ENCODE measurements at places on chromosomes 16 and 17. TPM values are rescaled to one million over a fixed set of nuclear protein-coding genes. Genes with fewer than 3 reads are reported as not detected.

- H3K4me3 ChIP-seq, result no peak overlapping the region
- H3K27me3 ChIP-seq, result no peaks in the 10 kb centered on the region
- H3K4me1 ChIP-seq, result no peaks in the 10 kb centered on the region
- no peak for DNase-seq
- H3K36me3 ChIP-seq, result no peaks in the 10 kb centered on the region
- H3K27ac ChIP-seq, result no peak overlapping the region
Observed at GRCh38 chr17:2798678-2799077, 2.4 kb downstream of the RAP1GAP2 start.

GRCh38 chr17:41567317-41567716, 4.5 kb downstream of the KRT9 start:
- no peak for DNase-seq
- no peaks in the 10 kb centered on the region for H3K36me3 ChIP-seq
- H3K4me3 ChIP-seq, result no peak overlapping the region
- no peak overlapping the region for H3K27ac ChIP-seq
- H3K27me3 ChIP-seq, result no peaks in the 10 kb centered on the region

Gene CCT6B
- total RNA-seq, result 1.1 TPM

DNA sequence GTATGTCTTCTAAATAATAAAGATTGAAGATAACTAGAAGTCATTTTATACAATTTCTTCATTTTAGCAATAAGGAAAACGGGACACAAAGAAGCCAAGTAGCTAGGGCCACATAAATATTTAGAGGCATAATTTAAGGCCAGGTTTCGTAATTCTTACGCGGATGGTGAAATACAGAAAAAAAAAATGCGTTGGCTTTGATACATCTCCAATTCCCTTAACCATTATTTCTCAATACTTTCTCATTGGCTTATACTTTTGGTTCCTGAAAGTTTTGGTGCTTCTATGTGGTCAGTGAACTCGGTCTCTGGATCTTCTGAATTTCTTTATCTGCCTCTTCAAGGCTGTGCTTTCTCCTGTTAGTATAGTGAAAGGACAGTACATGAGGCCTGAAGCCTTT, 888.1 kb downstream of the KCNJ2 start:
- H3K4me3 ChIP-seq, result no peak overlapping the region
- DNase-seq, result no peak
- H3K27ac ChIP-seq, result no peak overlapping the region
- no peaks in the 10 kb centered on the region for H3K36me3 ChIP-seq
- no peaks in the 10 kb centered on the region for H3K4me1 ChIP-seq
- no peaks in the 10 kb centered on the region for H3K27me3 ChIP-seq
